ENCODE measurements at places on chromosomes 2 and 18. TPM values are rescaled to one million over a fixed set of nuclear protein-coding genes. Genes with fewer than 3 reads are reported as not detected.

DNA sequence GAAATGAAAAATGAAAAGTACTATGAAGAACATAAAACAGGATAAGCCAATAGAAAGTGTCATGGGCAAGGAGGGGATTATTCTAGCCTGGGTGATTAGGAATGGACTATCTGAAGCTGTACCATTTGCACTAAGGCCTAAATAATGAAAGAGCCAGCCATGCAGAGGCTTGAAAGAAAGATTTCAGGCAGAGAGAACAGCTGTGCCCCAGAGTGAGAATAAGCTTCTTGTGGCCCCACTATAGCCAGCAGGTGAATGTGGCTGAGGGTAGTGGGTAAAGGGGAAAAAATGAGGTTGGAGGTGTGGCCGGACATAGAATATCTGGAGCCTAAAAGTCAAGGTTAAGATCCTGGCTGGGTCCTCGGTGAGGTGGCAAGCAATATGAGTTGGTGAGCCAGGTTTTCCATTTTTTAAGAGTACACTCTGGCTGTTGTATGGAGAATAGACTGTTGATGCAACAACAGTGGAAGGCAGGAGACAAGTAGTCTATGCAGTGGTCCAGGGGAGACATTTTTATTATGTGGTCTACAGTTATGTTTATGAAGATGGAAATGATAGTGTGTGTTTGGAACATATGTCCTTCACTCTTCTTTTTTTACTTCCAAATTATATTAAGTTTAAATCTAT is 135.2 kb upstream of the SETBP1 start:
- no peak for DNase-seq

DNA sequence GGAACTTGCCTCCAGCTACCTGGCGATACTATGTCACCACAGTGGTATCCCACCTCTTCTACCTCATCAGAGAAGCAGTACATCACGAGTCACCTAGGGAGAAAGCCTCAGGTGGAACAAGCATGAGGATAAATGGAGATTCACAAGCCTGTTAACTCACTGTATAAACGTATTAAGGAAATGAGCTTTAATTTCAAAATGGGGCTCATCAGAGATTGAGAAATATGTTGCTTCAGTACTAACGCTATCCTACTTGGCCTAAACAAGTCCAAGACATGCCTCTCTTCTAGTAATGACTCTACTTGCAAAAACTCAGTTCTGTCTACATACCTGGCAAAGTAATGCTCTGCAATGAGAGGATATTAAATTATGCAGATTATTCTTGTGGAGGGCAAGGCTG is 4.3 kb downstream of the SLC39A6 start:
- no peak for DNase-seq

- no peak for DNase-seq
Measured at GRCh38 chr2:30998672-30999071, 139.6 kb downstream of the GALNT14 start.

- DNase-seq = no peak
Measured at GRCh38 chr2:30410217-30410616, 36.8 kb upstream of the LCLAT1 start.

The IL37 gene
- total RNA-seq = not detected

The SP140L gene
- 3.0 TPM for total RNA-seq

- no peak for DNase-seq
Measured at GRCh38 chr2:42639340-42640077, 71.1 kb downstream of the MTA3 start.
